ENCODE measurements at places on chromosomes 5 and 9.

GRCh38 chr9:74772121-74772520 is 115.6 kb downstream of the TRPM6 start:
- no peak overlapping the region for H3K4me3 ChIP-seq
- H3K4me1 ChIP-seq, result no peaks in the 10 kb centered on the region
- no peaks in the 10 kb centered on the region for H3K36me3 ChIP-seq
- no peaks in the 10 kb centered on the region for H3K27me3 ChIP-seq

GRCh38 chr9:122040561-122041242 is 52.4 kb downstream of the TTLL11 start:
- no peaks in the 10 kb centered on the region for H3K36me3 ChIP-seq
- DNase-seq, result no peak
- no peak overlapping the region for H3K27ac ChIP-seq
- H3K4me1 ChIP-seq, result peaks cover 3% of the 10 kb centered on the region

GRCh38 chr5:107388141-107388861 is 282.4 kb downstream of the EFNA5 start:
- no peak for DNase-seq
- no peaks in the 10 kb centered on the region for H3K27me3 ChIP-seq
- no peaks in the 10 kb centered on the region for H3K36me3 ChIP-seq
- H3K4me3 ChIP-seq, result no peak overlapping the region
- H3K4me1 ChIP-seq, result peaks cover 39% of the 10 kb centered on the region

- no peak overlapping the region for H3K27ac ChIP-seq
- no peaks in the 10 kb centered on the region for H3K36me3 ChIP-seq
- DNase-seq, result no peak
- no peak overlapping the region for H3K4me3 ChIP-seq
- H3K27me3 ChIP-seq, result no peaks in the 10 kb centered on the region
Observed at GRCh38 chr9:4615251-4615650, 46.8 kb upstream of the PLPP6 start.

DNA sequence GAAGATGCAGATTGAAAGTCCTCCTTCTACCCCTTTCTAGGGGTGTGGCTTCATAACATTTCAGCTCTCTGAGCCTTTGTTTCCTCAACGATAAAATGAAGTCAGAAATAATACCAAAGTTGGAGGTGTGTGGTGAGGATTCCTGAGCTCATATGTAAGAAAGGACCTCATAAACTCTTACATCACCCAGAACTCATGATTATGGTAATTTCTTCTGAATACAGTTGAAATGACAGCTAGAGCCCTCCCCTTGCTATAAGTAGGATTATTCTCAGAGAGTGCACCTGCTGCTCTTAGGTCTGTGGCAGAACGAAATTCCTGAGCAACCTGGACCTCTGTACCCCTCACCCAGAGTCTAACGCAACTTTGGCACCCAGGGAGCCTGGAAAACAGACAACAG is 291.4 kb upstream of the KLF4 start:
- DNase-seq, result no peak
- H3K4me3 ChIP-seq, result no peak overlapping the region
- H3K36me3 ChIP-seq, result no peaks in the 10 kb centered on the region
- no peaks in the 10 kb centered on the region for H3K4me1 ChIP-seq
- H3K27me3 ChIP-seq, result no peaks in the 10 kb centered on the region
- no peak overlapping the region for H3K27ac ChIP-seq

- peak overlapping the region; percentile 32 for H3K4me3 ChIP-seq
- peak overlapping the region; percentile 96 for H3K27ac ChIP-seq
- peaks cover 26% of the 10 kb centered on the region for H3K4me1 ChIP-seq
- H3K36me3 ChIP-seq, result no peaks in the 10 kb centered on the region
- H3K27me3 ChIP-seq, result no peaks in the 10 kb centered on the region
- DNase-seq, result no peak
Observed at GRCh38 chr9:129482521-129483414, 138.1 kb downstream of the C9orf50 start.

- no peaks in the 10 kb centered on the region for H3K27me3 ChIP-seq
- peaks cover 33% of the 10 kb centered on the region for H3K36me3 ChIP-seq
- DNase-seq, result no peak
- H3K4me1 ChIP-seq, result no peaks in the 10 kb centered on the region
- no peak overlapping the region for H3K27ac ChIP-seq
- no peak overlapping the region for H3K4me3 ChIP-seq
Observed at GRCh38 chr5:154380263-154380662, 65.5 kb upstream of the SAP30L start.

DNA sequence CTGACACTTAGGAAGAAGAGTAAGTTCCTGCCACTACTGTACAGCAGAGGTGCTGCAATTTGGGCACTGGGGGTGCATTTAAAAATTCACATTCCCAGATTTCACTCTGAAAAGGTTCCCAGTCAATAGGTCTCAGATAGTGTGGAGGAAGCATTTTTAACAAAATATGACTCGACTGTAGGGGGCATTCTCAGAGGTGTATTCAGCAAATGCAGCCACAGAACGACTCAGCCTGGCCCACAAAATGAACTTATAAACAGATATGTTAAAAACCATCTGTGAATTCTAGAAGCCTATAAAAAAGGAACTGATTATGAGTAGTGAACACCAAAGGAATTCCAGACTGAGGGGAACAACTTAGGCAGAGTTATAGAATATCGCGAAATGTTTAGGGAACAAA is 31.1 kb downstream of the MLLT3 start:
- H3K36me3 ChIP-seq, result no peaks in the 10 kb centered on the region
- H3K27ac ChIP-seq, result no peak overlapping the region
- H3K27me3 ChIP-seq, result no peaks in the 10 kb centered on the region
- peaks cover 23% of the 10 kb centered on the region for H3K4me1 ChIP-seq
- no peak overlapping the region for H3K4me3 ChIP-seq

DNA sequence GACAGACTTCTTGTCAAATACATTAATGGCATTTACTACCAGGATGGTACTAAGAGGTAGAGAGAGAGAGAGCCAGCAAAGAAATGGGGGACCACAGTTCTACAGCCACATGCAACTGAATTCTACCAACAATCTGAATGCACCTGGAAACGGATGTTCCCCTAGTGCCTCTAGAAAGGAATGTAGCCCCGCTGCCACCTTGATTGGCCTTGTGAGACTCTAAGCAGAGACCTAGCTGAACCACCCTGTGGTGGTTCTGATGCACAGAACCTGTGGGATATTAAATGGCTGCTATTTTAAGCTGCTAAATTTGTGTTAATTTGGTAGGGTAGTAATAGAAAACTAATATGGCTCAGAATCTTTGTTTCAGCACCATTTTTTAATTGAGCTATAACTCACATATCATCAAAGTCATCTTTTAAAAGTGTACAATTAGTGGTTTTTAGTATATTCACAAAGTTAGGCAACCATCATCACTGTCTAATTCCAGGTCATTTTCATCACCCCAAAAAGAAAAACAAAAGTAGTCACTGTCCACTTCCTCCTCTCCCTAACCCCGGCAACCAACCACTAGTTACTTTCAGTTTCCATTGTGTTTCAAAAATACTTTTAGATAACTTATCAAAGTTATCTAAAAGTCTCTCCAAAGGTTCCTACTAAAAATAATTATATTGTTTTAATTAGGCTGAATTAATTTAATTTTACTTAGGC is 51.7 kb downstream of the CPLANE1 start:
- H3K4me3 ChIP-seq, result no peak overlapping the region
- H3K27me3 ChIP-seq, result no peaks in the 10 kb centered on the region
- DNase-seq, result no peak
- no peaks in the 10 kb centered on the region for H3K4me1 ChIP-seq
- no peak overlapping the region for H3K27ac ChIP-seq
- H3K36me3 ChIP-seq, result peaks cover 53% of the 10 kb centered on the region

GRCh38 chr9:94804316-94804715 is 77.8 kb downstream of the AOPEP start:
- H3K27me3 ChIP-seq, result no peaks in the 10 kb centered on the region
- H3K4me3 ChIP-seq, result no peak overlapping the region
- peak overlapping the region; percentile 91 for H3K27ac ChIP-seq
- H3K36me3 ChIP-seq, result no peaks in the 10 kb centered on the region

DNA sequence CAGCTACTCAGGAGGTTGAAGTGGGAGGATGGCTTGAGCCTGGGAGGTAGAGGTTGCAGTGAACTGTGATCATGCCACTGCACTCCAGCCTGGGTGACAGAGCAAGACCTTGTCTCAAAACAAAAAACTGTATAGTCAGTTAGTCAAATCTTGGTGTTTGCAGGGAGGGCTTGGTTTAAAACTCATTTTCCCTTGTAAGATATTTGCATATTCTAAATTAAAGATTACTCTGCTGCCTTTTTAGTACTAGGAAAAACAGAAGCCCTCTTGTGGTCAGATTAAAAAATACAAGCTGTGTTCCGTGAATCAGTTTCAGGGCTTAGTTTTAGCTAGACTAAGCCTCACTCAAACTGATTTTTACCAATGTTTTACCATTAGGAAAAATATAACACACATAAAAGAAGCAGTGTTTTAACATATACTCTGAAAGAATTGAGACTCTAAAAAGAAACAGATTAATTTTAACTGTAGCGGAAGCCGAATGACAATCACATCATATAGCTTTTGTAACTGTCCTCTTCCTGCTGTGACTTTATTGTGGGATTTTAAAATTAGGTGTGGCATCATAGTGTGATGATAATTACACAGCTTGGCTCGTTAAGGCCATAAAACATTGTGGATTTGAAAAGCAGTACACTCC is 84.9 kb upstream of the BASP1 start:
- H3K4me1 ChIP-seq, result peaks cover 18% of the 10 kb centered on the region
- H3K27me3 ChIP-seq, result no peaks in the 10 kb centered on the region
- no peak overlapping the region for H3K27ac ChIP-seq
- H3K4me3 ChIP-seq, result no peak overlapping the region
- H3K36me3 ChIP-seq, result no peaks in the 10 kb centered on the region
- DNase-seq, result no peak

DNA sequence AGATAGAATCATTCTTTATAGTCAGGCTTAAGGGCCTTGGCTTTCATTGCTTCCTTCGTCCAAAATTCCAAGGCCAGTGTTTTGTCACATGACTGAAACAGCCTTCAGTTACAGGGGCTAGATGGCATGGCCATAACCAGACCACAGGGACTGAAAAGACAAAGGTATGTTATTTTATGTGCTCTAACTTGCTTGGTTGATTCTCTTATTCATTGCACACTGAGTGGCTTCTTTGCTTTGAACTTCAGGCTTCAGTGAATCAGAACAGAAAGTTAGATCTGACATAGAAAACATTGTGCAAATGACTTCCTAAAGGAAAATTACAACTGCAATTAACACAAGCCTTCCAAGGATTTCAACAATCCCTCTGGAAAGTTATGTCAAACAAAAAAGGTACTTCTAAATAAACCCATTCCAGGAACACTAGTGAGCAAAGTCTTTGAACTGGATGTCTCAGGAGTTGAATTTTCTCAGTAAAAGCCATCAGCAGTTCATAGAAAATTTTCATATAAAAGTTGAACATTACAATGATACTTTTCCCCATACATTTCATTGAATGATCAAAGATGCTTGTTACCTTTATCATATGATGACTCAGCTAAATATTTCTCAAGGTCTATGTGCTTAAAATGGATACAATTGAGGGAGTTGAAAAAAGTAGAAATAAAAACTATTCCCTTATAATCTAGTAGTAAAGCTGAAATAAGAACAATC is 355.3 kb downstream of the TMEM232 start:
- DNase-seq, result no peak
- no peak overlapping the region for H3K4me3 ChIP-seq
- H3K36me3 ChIP-seq, result no peaks in the 10 kb centered on the region
- no peaks in the 10 kb centered on the region for H3K4me1 ChIP-seq
- H3K27ac ChIP-seq, result no peak overlapping the region
